ENCODE measurements at places on chromosomes 3 and 15.

DNA sequence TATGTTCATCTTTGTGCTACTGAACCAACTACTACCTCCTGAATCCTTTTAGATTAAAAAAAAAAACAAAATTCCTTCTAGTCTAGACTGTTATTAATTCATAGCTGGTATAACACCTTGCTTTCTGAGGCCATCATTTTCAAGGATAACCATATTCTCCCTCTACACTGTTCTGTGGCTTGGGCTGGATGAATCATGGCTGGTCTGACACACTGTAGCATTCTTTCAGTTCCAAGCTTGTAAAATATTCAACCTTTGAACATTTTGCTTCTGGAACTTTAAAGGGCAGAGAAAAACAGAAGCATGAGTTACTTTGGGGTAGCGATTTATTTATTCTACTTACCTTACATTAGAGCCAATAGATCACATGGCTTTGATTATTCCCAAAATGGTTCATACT, 7.6 kb downstream of the HSPBAP1 start:
- no peak for DNase-seq

DNA sequence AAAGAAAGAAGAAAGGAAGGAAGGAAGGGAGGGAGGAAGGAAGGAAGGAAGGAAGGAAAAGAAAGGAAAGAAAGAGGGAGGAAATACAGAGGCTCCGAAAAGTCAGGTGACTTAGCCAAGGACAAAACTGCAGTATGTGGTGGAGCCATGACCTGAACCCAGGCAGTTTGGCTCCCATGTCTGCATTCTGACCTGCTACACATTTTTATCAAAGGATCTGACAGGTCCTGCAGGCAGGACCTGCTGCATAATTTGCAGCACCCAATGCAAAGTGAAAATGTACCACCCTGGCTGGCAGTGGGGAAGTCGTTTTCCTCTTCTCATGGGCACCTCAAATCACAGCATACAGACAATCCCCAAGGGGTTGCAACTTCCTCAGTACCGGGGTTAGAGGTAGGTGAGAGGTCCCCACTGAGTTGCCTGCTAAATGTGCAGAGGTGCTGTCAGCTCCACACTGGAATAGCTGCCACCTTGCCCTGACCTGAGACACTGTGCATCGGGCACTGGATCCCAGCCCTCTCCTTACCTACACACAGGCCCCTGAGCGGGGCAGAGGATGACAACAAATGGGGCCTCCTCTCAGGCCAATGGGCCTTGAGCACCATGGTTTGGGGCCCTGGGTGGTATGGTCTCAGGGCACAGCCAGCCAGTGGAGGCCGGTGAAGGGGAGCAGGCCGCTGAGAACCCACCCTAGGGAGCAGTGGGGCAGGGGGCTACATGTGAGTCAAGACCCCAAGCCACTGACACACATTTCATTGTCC, 175.1 kb downstream of the SHQ1 start:
- DNase-seq: no peak

DNA sequence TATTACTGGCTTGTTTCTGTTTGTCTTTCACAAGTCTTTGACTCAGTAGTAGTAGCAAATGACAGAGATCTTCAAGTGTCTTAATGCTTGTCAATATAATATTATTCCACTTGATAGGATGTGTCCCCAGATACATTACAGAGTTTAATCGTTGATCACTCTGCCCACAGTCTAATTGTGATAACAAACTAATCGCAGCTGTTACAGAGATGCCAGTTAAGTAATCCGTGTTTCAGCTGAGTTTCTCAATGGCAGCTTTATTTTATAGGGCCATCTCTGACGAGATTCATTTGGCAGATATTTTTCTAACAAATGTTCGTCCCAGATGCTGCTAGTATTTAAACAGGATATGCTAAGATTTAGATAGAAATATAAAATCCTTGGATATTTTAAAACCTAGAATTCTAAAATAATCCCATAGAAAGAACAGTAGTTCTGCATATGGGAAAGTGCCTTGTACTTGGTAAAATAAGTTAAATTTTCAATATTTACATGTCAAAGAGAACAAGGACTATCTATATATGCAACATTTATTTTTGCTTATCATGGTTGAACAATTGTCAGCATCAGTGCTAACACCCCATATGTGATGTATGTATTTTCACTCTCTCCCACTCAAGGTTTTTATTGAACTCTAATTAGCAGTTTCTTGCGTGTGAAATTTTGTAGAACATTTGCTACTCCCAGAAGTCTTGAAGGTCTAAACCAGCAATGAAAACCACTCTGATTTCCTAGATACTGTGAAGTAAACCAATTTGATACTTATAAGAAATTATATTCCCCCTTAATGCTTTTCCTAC, 185.5 kb downstream of the MBNL1 start:
- DNase-seq: peak; percentile 45

DNA sequence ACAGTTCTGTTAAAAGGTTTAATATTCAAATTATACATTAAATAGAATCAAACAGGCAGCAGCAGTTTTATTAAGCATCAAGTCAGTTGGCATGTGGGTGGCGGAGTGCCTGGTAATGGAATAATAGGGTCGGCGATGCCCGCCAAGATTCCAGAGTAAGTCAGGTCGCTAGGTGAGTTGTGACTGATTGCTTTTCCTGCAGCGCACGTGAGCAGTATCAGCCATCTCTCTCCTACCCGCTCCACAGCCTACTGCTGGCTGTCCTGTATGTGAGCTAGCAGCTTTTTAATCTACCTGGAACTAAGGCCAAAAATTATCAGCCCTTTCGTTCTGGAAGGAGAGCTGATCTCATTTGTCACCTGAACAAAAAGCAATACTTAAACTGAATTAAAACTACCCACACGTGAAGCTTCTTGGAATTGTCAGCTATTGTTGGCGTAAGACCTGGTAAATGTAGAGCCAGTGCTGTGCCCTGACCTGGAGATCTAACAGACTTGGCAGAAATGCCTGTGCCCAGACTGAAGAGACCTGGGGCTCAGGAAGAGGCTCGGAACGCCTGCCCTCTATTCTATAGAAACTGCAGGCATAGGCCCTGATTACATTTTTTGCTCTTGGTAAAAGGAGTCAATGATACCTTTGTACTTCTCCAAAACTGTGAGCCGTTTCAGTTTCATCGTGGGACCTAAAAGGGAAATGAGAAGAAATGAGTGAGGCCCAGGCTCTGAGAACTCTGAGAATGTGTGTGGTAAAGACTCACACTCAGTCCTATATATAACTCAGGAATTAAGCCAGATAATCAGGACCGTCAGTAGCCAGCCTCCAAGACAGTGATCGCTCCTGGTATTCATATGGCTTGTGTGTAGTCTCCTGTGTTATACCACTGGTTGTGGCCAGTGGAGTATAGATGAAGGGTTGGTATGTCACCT, 21.9 kb downstream of the IDH3A start:
- DNase-seq: no peak

DNA sequence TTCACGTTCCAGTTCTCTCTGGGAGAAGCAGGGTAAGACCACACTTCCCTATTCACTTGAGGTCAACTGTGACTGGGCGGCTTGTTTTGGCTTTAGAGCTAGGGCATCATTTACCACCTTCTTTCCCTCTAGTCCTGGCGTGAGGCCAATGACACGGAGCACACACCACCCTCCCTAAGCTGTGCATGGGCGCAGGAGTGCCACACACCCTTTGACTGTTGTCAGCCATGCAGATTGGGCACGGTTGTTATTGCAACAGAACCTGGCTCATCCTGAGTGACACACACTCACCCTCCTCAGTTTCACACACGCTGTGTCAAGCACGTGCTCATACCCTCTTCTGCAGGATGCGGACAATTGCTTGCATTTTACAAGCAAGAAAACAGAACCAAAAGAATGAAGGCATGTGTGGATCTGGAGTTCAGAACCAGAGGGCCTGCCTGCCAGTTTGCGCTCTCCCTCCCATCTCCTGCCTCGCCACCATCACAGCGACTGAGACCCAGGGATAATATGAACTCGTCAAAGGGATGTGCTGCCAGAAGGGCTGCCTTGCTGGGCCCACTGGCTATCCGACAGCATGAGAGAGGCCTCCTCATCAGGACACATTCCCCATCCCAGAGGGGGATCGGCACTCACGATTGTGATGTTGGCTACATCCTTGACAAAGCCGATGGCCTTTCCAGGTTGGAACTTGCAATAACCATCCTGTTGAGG, 17.6 kb downstream of the CTSH start:
- DNase-seq: no peak

DNA sequence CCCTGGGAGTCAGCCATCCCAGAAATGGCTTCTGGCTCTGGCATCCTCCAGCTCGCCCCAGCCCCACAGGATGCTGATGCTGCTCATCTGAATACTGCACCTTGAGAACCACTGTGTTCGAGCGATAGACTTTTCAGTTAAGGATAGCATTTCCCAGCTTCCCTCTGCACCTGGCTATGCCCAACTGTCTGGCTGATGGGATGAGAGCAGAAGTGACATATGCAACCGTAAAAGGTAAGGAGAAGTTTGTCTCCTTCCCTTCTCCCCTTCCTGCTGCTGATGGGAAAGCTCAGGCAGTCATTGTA, 9.7 kb upstream of the HHATL start:
- no peak for DNase-seq

GRCh38 chr3:186467969-186468368, 76.2 kb downstream of the CRYGS start:
- DNase-seq: no peak

- DNase-seq: no peak
These were observed 288.7 kb downstream of the GBE1 start for GRCh38 chr3:81472600-81473362.

GRCh38 chr3:59680919-59681318, 631.1 kb upstream of the CFAP20DC start:
- DNase-seq: peak; percentile 62

- no peak for DNase-seq
These were observed 89.0 kb downstream of the C3orf85 start for GRCh38 chr3:109225516-109225915.

DNA sequence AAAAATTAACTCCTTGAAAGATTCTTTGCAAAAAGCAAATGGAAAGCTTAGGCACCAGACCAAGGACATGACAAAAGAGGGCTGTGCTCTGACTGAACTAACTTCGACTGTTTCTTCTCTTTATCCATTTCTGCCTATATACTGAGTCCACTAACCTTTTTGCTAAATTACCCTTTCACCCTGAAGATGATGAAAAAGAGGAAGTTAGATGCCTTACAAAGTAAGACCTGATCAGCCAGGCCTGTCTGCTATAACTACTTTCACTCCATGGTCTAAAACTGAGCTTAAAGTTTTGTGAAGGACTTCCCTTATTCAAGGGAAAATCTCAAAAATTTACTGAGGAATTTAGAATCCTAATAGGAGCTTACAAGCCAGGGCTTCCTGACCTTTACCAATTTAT, 6.2 kb upstream of the IGSF10 start:
- no peak for DNase-seq

DNA sequence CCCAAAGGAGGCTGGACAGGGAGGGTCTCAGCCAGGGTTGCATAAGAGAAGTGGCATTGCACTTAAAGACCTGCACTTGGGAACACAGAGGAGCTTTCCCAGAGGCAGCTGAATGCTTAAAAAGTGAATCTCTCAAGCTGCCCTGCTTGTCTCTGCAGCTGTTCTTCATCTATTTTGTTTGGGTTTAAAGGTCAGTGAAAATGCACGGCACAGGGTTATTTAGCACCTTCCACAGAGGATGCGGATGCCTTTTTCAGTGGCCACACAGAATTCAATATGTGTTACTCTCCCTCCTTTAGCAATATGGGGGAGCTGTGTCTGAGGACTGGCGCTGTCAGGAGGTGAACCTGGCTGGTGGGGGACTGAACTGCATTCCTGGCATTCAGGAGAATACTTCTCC, 22.7 kb upstream of the CTNNB1 start:
- DNase-seq: no peak

GRCh38 chr3:3281024-3281423, 101.5 kb upstream of the CRBN start:
- DNase-seq: no peak

Data from NCI-H524 (cell line).